Activated naive CD8-positive, alpha-beta T cell treated with anti-CD3 and anti-CD28 coated beads for 36 hours (primary cell): ENCODE measurements at places on chromosomes 4 and X.

- no peak for DNase-seq
These were observed 40.9 kb upstream of the MSX1 start for GRCh38 chr4:4818415-4819212.

GRCh38 chr4:113409181-113409580, 352.4 kb downstream of the CAMK2D start:
- no peak for DNase-seq

DNA sequence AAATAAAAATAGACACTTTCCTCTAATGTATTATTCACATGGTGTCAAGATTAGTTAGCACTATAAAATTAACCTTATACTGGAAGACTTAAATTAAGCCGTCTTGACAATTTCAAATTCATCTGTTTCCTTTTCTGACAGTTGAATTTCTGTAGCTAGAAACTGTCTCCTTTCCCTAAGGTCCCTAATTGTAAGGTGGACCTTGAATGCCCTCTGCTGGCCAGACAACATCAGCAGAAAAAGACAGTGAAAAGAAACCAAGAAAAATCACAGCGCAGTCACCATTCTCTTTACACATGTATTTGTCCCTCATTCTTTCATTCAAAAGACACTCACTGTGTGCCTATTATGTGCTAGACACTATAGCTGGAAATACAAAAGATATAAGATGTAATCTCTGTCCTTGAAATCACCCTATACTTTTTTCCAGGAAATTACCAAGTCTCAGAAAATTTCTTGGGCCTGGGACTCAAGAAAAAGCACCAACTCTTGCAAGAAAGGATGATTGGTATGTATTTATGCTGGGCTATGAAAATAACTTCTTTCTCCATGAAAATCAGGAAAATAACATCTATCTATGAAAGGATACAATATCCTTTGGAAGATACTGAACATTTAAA, 32.7 kb upstream of the AMBN start:
- DNase-seq, result peak; percentile 18

DNA sequence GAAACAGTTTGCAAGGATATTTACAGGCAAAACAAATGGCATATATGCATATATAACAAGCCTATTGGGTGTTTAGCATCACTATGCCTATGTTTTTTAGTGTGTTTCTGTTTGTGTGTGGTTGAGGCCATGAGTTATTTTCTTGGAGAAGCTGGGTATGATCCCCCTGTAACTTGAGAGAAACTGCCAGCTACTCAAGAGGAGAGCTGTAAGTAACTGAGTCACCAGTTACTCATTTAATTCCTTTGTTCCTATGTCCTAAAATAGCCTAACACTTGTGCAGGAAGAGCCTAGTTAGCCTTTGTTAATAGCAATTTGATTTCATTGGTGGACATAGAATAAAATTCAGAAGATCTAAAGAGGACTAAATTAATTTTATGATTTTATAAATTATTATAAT, 79.1 kb downstream of the PWWP3B start:
- no peak for DNase-seq

GRCh38 chr4:11487139-11487538, 58.4 kb upstream of the HS3ST1 start:
- no peak for DNase-seq

DNA sequence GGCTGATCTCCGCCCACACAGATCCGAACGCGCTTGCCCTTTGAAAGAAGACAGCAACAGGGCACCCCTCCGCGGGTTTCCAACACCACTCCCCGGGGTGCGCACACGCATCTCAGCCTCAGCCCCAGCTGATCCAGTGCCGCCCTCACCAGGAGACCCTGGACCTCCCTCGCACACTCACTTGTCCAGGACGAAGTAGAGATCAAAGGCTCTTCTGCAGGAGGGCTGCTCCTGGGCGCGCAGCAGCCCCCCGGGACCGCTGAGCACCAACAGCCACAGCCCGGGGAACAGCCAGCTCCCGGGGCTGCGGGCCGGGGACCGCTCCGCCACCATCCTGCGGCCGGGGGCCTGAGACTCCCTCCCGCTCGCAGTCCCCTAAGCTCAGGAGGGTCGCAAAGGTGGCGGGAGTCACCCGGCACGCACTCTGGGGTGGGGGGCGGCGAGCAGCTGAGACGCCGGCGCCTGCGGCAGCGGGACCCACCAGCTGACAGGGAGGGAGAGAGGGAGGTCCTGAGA, 743 bp downstream of the ANTXR2 start:
- peak; percentile 47 for DNase-seq

GRCh38 chr4:183129675-183130074, 30.6 kb downstream of the WWC2 start:
- DNase-seq, result no peak

DNA sequence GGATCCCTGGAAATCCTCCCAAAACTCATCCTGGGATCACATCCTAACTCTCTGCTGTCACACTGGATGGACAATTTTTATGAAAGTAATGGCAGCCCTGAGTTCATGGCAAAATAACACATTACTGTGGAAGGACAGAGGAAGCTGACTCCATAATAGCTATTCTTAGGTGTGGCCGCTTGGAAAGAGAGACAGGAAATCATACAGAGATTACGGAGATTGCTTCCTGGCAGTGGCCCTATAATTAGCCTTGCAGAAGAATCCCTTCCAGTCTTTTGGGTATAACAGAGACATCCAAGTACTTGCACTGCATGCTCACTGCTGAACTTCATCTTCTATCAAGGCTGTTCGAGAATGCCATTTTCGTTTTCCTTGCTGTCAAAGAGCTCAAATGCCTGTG, 133.1 kb upstream of the VCX start:
- no peak for DNase-seq

DNA sequence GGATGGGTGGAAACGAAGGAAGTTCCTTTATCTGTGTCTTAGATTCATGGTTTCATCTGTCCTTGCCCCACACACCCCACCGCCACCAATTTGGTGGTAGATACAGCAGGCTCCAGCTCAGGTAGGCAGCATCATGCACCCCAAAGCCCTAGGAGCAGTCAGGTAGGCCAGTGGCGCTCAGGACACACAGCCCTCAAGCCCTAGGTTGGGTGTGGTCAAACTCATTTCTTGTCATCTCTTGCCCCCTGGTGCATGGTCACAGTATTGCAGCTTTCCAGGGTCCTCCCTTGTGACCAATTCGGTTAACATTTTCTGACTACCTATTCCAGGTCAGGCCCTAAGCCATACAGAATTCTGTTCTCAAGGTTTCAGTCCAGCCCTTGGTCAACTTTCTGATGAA, 14.5 kb upstream of the PRRG3 start:
- peak; percentile 30 for DNase-seq

DNA sequence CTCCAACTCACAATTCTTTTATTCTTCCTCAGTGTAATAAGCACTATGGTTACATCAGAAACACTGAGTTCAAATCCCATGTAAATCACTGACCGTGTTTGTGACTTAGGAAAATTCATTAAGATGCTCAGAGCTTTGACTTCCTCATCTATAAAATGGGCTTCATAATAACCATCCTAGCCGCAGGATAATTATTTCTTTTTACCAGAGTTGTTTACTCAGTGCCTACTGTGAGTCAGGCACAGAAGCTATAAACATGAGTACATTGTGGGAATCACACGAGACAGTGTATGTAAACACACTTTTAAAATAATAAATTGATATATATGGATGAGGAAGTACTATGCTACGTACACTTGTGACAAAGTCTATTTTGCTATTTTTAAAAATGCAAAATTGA, 296.3 kb upstream of the TENM3 start:
- DNase-seq, result no peak

DNA sequence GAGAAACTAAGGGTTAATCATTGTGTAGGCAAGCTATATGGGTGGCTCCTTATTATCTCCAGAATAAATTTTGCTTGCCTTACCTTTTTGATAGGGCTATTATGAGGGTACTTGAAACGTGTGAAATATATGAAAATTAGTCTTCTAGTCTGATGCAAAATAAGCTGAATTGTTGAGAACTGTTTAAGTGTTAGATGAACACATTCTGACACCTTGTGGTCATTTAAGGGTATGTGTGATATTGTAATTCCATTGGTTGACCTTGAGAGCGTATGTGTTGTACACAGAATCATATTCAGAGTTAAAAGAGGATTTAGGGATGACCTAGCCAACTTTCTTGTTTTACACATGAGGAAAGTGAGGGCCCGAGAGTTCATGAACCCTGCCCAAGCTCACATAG, 44.6 kb upstream of the LINC00632 start:
- no peak for DNase-seq

DNA sequence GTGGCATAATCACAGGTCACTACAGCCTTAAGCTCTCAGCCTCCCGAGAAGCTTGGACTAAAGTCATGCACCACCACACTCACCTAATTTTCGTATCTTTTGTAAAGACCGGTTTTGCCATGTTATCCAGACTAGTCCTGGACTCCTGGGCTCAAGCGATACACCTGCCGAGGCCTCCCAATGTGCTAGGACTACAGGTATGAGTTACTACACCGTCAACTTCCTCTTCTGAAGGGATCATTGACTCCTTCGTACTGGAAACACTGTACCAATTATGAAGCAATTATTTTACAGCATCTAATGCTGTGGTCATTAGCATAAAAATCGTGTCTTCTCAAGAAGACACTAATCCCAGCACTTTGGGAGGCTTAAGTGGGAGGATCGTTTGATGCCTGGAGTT, 35.2 kb downstream of the PDS5A start:
- DNase-seq, result no peak

- DNase-seq, result no peak
These were observed 292.8 kb upstream of the ARSJ start for GRCh38 chr4:114272226-114272625.

GRCh38 chrX:44291468-44292092, 51.9 kb downstream of the EFHC2 start:
- no peak for DNase-seq

- DNase-seq, result no peak
These were observed 27.6 kb downstream of the MORF4L2 start for GRCh38 chrX:103658681-103659433.

- DNase-seq, result no peak
These were observed 100.5 kb upstream of the TBC1D9 start for GRCh38 chr4:140856621-140857062.

- DNase-seq, result no peak
These were observed 87.4 kb downstream of the ADGRA3 start for GRCh38 chr4:22428441-22428840.

DNA sequence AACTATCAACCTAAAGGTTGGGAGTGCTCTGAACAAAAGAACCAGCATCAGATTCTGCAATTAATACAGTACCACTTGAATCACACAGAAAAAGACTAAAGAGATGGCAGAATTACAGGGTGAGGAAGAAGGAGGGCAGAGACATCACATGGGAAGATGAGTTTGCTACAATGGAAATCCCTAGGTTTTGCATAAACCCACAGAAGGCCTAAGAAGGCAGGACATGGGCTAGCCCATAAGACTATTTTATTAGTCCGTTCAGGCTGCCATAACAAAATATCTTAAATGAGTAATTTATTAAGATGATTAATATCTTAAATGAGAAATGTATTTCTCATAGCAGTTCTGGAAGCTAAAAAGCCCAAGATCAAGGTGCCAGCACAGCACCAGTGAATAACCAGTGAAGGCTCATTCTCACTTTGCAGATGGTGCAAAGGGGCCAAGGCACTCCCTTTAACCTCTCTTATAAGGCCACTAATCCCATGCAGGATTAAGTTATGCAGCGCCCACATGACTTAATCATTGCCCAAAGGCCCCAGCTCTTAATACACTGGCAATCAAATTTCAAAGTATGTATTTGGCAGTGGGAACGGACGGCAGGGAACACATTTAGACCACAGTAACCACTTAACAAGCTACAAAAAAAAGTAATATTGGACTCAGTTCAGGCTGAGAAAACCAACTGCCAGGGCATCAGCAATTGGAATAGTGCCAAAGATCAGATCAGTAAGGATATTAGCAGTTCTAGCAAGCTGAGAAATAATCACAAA, 47.6 kb upstream of the NEUROG2 start:
- no peak for DNase-seq

- DNase-seq, result no peak
These were observed 226.0 kb downstream of the SPRY1 start for GRCh38 chr4:123622572-123622971.

DNA sequence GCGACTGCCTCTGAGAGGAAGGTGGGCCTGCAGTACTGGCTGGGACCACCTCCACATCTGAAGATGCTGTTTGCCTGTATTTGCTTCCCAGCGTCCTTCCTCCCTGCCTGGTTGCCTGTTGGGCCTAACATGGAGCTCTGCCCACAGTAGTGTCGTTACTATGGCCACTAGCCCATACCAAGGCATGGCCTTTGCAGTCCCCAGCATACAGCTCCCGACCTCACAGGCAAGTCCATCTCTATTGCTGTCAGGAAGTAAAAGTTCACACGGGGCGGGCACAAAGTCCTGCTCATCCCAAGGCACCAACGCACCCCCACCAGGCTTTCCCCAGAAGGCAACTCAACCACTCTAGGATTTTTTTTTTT, 71.6 kb downstream of the MAML3 start:
- no peak for DNase-seq

DNA sequence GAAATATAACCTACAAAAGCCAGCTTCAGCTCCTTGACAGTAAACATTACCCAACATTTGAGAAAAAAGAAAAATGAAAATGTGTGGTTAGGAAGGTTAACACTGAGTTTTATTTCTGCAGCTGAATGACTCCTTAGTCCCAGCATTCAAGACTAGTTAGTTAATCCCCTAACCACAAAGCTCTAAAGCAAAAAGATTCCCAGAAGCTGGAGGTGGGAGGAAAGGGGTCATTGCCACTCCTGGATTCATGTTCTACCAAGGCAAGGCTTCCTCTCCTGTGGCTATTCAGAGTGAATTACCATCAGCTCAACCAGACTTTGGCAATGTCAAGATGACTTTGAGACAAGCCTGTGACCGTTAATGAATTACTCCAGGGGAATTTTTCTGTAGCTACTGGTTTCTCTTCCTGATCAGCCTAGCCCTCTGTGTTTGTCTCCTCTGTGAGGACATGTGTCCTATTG, 63.6 kb downstream of the HADH start:
- no peak for DNase-seq

- DNase-seq, result no peak
These were observed 31.8 kb upstream of the CWH43 start for GRCh38 chr4:48954314-48954713.

- no peak for DNase-seq
These were observed 10.7 kb downstream of the RGS12 start for GRCh38 chr4:3303565-3303824.

DNA sequence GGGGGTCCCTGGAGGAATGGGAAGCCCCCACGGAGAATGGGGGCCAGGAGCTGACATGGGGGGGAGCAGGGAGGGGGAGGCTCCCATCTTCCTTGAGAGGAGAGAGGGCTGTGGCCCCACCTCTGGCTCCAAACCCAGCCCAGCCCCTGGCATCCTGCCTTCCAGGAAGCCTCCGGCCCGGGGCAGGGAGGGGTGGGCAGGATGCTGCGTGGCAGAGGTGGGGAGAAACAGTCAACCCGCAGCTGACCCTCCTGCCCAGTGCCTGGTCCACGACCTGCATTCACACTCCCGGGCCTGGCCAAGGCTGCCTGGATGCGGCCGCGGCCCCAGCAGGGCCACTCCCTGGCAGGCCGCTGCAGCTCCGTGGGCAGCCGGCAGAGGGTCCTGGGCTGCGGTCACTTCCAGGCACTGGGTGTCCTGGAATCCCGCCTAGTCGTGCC, 39.0 kb downstream of the CPLX1 start:
- no peak for DNase-seq

- no peak for DNase-seq
These were observed 48.1 kb upstream of the DHRSX start for GRCh38 chrX:2548711-2549423.
